Stimulated activated memory B cell treated with anti-CD40 and anti-IgM and Interleukin-4, amounts not matched to agents 10 μg/mL and 1 μg/mL and 100 μg/mL, for 72 hours (primary cell): ENCODE measurements at places on chromosomes 2 and 18.

GRCh38 chr2:583666-584065 is 93.5 kb downstream of the TMEM18 start:
- H3K36me3 ChIP-seq: no peaks in the 10 kb centered on the region
- peaks cover 12% of the 10 kb centered on the region for H3K4me1 ChIP-seq
- H3K27ac ChIP-seq: no peak overlapping the region
- ATAC-seq: no peak

DNA sequence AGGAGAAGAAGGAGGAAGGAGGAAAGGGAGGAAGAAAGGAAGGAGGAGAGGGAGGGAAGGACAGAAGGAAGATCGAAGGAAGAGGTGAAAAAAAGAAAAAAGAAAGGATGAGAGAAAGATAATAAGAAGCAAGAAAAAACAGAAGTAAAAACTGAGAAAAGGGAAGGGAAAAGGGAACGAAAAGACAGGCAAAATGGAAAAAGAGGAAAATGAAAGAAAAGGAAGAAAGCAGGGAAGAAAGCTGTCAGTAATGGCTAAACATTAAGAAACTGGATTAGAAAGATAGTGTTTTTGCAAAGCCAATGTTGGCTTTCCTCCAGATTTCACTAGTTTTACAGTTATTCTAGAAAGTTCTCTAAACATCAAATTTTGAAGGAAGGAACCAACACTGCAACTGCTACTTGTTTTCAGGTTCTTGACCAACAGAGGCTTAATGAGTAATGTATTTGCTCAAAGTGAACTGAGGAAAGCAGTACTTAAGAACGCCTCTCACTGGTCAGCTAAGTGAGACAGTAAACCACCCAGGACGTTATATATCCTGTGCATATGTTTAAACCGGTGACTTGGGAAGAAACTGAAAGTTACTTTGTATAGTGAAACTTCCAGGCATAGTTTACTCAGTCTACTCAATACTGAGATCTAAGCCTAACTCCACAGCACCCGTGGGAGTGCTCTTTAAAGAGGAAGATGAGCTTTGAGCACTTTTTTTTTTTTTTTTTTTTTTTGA is 286.2 kb upstream of the TRIB2 start:
- peaks cover 10% of the 10 kb centered on the region for H3K4me1 ChIP-seq
- no peaks in the 10 kb centered on the region for H3K27me3 ChIP-seq
- ATAC-seq: peak; percentile 84
- peak overlapping the region; percentile 32 for H3K4me3 ChIP-seq
- H3K27ac ChIP-seq: peak overlapping the region; percentile 54
- H3K36me3 ChIP-seq: no peaks in the 10 kb centered on the region

DNA sequence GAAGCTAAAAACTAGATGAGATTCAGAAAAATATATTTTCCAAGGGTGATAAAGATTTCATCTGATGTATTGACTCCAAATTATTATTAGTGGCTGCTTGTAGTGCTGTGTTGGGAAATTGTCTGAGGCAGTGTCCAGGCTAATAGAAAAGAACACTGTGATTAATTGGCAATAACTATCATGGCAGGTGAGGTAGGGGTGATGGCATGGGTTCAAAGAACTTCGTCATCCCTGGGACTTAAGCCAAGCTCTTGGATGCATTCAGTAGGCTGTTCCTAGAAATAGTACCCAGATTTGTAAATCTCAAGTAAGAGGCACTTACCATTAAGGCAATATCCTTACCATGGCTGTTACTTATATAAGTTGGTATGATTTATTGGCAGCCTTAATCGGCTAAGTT is 13.2 kb upstream of the RAPGEF4 start:
- H3K27me3 ChIP-seq: peaks cover 18% of the 10 kb centered on the region
- no peak overlapping the region for H3K27ac ChIP-seq
- no peaks in the 10 kb centered on the region for H3K36me3 ChIP-seq
- no peak overlapping the region for H3K4me3 ChIP-seq
- ATAC-seq: no peak

GRCh38 chr2:234363647-234364294 is 133.1 kb downstream of the ARL4C start:
- peaks cover 14% of the 10 kb centered on the region for H3K4me1 ChIP-seq
- no peak for ATAC-seq
- no peak overlapping the region for H3K4me3 ChIP-seq
- no peak overlapping the region for H3K27ac ChIP-seq
- H3K27me3 ChIP-seq: peaks cover 14% of the 10 kb centered on the region

- no peak for ATAC-seq
- peaks cover 30% of the 10 kb centered on the region for H3K27me3 ChIP-seq
- H3K27ac ChIP-seq: no peak overlapping the region
- H3K4me1 ChIP-seq: no peaks in the 10 kb centered on the region
- H3K4me3 ChIP-seq: no peak overlapping the region
- no peaks in the 10 kb centered on the region for H3K36me3 ChIP-seq
Observed at GRCh38 chr2:100744184-100744583, 75.8 kb upstream of the NPAS2 start.

DNA sequence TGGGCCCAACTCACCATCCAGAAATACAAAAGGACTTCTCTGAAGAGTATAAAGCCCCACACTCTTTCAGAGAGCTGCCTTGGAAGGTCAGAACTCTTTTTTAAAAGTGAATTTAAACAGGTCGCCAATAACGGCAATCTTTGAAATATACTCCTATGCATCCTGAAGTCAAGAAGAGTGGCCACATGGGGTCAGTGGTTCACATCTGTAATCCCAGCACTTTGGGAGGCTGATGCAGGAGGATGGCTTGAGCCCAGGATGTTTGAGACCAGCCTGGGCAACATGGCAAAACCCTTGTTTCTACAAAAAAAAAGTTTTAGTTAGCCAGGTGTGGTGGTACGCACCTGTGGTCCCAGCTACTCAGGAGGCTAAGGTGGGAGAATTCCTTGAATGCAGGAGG is 68.1 kb upstream of the FZD7 start:
- no peaks in the 10 kb centered on the region for H3K4me1 ChIP-seq
- no peak overlapping the region for H3K4me3 ChIP-seq
- no peaks in the 10 kb centered on the region for H3K36me3 ChIP-seq
- H3K27me3 ChIP-seq: peaks cover 9% of the 10 kb centered on the region

DNA sequence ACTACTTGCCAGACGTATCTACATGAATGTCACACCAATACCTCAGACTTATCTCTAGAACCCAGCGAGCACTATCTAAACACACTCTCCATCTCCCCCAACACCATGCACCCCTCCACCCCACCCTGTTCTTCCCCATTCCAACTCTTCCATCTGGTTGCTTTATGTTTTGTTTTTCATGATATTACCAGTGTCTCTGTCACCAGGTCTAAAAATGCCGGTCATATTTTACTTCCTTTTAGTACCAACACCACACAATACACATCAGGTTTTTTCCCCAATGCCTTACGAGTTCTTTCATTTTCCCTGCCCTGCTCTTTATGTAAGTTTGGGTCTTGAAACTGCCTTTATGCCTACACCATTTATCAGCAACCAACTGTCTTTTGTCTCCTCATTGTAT is 10.2 kb upstream of the ITGA4 start:
- H3K4me3 ChIP-seq: no peak overlapping the region
- H3K27me3 ChIP-seq: no peaks in the 10 kb centered on the region
- H3K27ac ChIP-seq: peak overlapping the region; percentile 28
- H3K4me1 ChIP-seq: peaks cover 18% of the 10 kb centered on the region
- H3K36me3 ChIP-seq: no peaks in the 10 kb centered on the region
- ATAC-seq: peak; percentile 56

- H3K4me1 ChIP-seq: no peaks in the 10 kb centered on the region
- H3K27me3 ChIP-seq: peaks cover 22% of the 10 kb centered on the region
- no peak within 1 kb of the TSS for H3K4me3 ChIP-seq
- H3K27ac ChIP-seq: no peak within 1 kb of the TSS
- H3K36me3 ChIP-seq: no peaks in the 10 kb centered on the region
Observed at GRCh38 chr2:124025171-124025580, at the start of gene CNTNAP5. TSS of gene CNTNAP5 (plus strand) at chr2:124025287. CDS start at chr2:124025651, 364 bp downstream.

GRCh38 chr2:80393991-80394390 is 89.4 kb upstream of the LRRTM1 start:
- H3K27ac ChIP-seq: no peak overlapping the region
- no peaks in the 10 kb centered on the region for H3K36me3 ChIP-seq
- no peak overlapping the region for H3K4me3 ChIP-seq

GRCh38 chr2:171587567-171587966 is 65.3 kb downstream of the CYBRD1 start:
- no peaks in the 10 kb centered on the region for H3K4me1 ChIP-seq
- no peak overlapping the region for H3K27ac ChIP-seq
- no peak overlapping the region for H3K4me3 ChIP-seq

- H3K4me3 ChIP-seq: no peak overlapping the region
- H3K27me3 ChIP-seq: no peaks in the 10 kb centered on the region
- H3K27ac ChIP-seq: no peak overlapping the region
- no peaks in the 10 kb centered on the region for H3K4me1 ChIP-seq
- ATAC-seq: no peak
Observed at GRCh38 chr2:178679891-178680290, 127.3 kb downstream of the TTN start.

DNA sequence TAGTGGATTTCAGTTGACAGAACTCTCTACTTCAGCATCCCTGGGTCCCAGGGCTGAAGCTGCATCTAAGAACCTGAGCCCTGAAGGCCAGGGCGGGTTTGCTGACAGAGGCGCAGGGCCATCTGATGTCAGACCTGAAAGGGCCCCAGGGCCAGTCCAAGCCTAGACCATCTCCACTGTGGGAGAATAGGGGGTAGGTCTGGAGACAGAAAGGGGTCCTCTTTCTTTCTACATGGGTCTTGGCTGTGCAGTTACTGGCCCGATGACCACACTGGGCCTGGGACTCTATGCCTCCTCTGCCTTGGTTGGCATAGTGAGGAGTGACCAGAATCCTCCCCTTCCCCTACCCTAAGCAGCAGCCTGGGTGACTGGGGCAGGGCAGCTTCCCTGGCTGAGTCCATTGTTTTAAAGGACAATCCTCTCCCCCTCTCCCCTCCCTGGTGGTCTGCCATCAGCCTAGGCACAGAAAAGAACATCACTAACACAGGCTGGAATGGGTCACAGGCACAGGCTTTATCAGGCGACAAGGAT is 34.5 kb downstream of the HS1BP3 start:
- H3K27me3 ChIP-seq: no peaks in the 10 kb centered on the region
- no peak overlapping the region for H3K4me3 ChIP-seq
- H3K4me1 ChIP-seq: no peaks in the 10 kb centered on the region

DNA sequence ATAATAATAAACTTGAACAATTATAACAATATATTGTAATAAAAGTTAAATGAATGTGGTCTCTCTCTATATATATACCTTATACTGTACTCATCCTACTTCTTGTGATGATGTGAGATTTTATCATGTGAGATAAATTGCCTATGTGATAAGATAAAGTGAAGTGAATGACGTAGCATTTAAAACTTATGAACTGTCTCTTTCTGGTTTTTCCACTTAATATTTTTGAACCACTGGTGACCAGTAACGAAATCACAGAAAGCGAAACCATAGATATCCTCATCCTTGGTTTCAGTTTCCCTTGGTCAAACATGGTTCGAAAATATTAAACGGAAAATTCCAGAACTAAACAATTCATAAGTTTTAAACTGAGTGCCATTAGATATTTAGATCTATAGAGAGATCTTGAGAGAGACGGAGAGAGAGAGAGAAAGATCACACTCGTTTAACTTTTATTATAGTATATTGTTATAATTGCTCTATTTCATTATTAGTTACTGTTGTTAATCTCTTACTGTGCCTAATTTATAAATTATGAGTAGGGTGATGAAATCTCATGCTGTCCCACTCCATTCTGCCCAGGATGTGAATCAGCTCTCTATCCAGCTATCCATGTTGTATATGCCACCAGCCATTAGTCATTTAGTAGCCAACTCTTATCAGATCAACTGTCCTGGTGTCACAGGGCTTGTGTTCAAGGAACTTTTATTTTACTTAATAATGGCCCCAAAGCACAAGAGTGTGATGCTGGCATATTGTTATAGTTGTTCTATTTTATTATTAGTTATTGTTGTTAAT is 156.8 kb downstream of the THADA start:
- peaks cover 41% of the 10 kb centered on the region for H3K36me3 ChIP-seq
- peaks cover 6% of the 10 kb centered on the region for H3K4me1 ChIP-seq
- H3K27ac ChIP-seq: no peak overlapping the region
- H3K4me3 ChIP-seq: peak overlapping the region; percentile 23

DNA sequence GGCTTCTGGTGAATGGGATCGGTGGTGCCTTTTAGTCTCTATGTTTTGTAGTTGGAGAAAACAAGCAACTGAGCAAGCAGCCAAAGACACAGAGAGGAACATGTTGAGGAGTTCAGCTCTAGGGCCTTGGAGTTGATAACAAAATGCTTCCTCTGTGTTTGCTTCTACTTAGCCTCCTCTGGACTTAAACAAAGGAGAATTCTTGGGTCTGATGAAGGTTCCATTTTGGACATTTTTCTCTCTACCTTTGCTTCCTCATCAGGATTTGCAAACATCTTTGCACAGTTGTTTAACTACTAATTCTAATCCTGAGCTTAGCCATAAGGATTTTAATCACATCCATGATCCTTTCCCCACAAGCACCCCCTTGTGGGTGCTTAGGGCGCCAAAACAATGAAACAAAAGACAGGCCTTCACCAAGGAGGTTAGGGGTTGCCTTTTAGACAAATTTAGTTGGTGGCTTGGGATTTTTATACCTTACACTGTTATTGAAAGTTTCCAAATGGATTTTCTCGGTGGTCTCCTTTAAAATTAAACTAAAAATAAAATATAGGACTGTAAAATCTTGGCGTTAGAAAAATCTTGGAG is 148.5 kb upstream of the SATB2 start:
- no peaks in the 10 kb centered on the region for H3K36me3 ChIP-seq
- no peak overlapping the region for H3K4me3 ChIP-seq
- peaks cover 9% of the 10 kb centered on the region for H3K27me3 ChIP-seq
- no peak for ATAC-seq
- H3K4me1 ChIP-seq: no peaks in the 10 kb centered on the region
- H3K27ac ChIP-seq: no peak overlapping the region

DNA sequence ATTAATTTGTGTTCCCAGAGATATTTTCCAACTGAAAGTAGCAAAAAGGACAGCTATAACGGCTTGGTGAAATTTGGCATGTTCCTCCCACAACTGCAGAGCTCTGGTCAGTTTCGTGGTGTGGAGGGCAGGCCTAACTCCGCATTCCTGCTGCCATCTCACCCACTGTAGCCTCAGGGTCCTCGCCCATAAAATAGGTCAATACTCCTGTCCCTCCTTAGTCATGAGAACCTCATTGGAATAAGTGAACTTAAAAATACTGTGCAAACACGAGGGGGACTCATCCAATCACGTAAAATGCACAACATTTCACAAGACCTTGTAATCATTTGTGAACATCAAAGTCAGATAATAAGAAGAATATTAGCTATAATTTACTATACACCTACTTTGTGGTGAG is 143.5 kb upstream of the NCKAP5 start:
- no peaks in the 10 kb centered on the region for H3K36me3 ChIP-seq
- H3K27me3 ChIP-seq: no peaks in the 10 kb centered on the region
- no peaks in the 10 kb centered on the region for H3K4me1 ChIP-seq
- no peak overlapping the region for H3K4me3 ChIP-seq
- H3K27ac ChIP-seq: no peak overlapping the region
